ENCODE measurements at places on chromosomes 12 and 14.

DNA sequence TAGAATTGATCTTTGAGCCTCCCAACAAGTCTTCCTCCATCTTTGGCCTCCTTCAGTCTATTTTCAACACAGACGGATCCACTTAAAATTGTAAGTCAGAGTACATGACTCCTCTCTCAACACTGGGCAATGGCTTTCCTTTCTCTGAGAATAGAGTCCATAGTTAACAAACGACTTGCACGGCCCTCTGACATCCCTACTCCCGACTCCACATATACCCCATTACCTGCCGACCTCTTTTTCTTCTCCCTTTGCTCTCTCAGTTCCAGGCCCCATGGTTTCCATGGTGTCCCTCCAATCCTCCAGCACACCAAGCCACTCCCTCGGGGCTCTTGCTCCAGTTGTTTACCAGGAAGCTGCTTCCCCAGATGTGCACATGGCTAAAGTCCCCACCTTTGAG lies 84.7 kb downstream of the DNAI7 start:
- DNase-seq = no peak
- no peak overlapping the region for H3K27ac ChIP-seq
- no peak overlapping the region for H3K4me3 ChIP-seq
- no peaks in the 10 kb centered on the region for H3K4me1 ChIP-seq

DNA sequence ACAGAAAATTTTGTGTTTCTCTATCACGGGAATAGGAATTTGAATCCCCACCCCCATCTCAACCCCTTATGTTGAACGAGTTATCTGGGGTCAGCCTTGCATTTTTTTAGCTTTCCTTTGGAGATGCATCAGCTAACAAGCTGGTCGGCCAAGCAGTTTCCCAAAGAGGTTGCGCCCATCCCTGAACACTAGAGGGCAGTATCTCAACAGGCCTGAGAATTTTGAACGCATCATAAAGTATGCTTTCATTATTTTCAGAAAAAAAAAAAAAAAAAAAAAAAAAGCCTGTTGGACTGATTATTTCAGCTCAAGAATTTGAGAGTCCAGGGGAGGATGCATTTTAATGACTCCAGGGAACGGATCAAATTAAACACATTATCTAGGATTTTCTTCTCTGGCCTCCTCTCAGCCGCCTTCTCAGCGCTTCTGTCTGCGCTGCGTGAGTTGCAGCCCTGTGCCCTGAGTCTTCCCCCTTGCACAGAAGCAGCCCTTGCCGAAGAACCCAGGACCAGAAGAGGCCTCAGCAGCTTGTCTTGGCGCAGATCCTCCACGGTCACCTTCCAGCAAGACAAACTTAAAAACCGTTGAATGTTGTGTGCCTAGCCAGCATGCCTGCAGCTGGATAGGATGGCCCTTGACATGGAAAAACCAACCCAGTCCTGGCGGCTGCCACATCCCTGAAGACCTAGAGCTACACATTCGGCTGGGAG lies 76.6 kb upstream of the GZMB start:
- no peaks in the 10 kb centered on the region for H3K4me1 ChIP-seq
- no peak overlapping the region for H3K4me3 ChIP-seq
- H3K36me3 ChIP-seq = no peaks in the 10 kb centered on the region
- H3K27me3 ChIP-seq = peaks cover 13% of the 10 kb centered on the region
- DNase-seq = no peak
- H3K27ac ChIP-seq = no peak overlapping the region

- DNase-seq = no peak
- no peak overlapping the region for H3K27ac ChIP-seq
- peaks cover 6% of the 10 kb centered on the region for H3K36me3 ChIP-seq
- no peak overlapping the region for H3K4me3 ChIP-seq
- no peaks in the 10 kb centered on the region for H3K27me3 ChIP-seq
Measured at GRCh38 chr14:100294963-100295330, 11.3 kb downstream of the SLC25A29 start.

- H3K4me3 ChIP-seq = no peak overlapping the region
- H3K27me3 ChIP-seq = no peaks in the 10 kb centered on the region
- H3K36me3 ChIP-seq = peaks cover 21% of the 10 kb centered on the region
- peaks cover 19% of the 10 kb centered on the region for H3K4me1 ChIP-seq
- DNase-seq = no peak
Measured at GRCh38 chr12:104138797-104139152, 765 bp upstream of the NFYB start.

- no peak overlapping the region for H3K4me3 ChIP-seq
- no peaks in the 10 kb centered on the region for H3K36me3 ChIP-seq
- no peak overlapping the region for H3K27ac ChIP-seq
- no peak for DNase-seq
- no peaks in the 10 kb centered on the region for H3K4me1 ChIP-seq
Measured at GRCh38 chr12:90959032-90959431, 4.1 kb upstream of the CCER1 start.

DNA sequence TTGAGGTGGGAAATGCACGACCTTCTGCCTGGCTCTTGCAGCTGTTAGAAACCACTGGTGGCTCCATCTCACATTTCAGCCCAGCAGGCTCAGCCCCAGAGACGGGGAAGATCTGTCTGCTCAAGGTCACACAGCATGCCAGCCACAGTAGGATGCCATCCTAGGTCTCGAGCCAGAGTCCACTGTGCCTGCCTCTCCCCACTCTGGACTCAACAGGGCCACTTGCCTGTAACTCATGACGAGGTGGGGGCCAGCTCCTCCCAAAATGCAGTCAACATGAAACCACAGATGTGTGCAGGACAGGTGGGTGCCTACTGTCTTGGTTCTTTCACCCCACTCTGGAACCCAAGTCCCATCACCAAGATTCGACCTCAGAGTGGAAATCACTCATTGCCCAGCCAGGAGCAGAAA lies 23.2 kb downstream of the BCL11B start:
- H3K27ac ChIP-seq = no peak overlapping the region
- H3K36me3 ChIP-seq = no peaks in the 10 kb centered on the region
- H3K27me3 ChIP-seq = no peaks in the 10 kb centered on the region

DNA sequence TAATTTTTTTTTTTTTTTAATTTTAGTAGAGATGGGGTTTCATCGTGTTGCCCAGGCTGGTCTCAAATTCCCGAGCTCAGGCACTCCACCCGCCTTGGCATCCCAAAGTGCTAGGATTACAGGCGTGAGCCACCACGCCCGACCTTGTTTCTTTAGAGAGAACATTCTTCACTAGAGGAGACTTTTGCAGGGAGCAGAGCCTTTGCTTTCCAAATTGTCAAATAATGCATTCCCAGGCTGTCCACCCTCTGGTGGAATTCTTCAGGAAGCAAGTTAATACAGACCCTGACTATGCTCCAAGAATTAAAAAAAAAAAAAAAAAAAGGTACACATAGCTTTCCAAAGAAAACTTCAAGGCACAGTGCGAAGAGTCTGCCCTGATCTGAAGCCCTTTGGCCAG lies 6.8 kb downstream of the ALDH1L2 start:
- no peaks in the 10 kb centered on the region for H3K4me1 ChIP-seq
- no peak overlapping the region for H3K4me3 ChIP-seq
- no peak for DNase-seq
- no peaks in the 10 kb centered on the region for H3K27me3 ChIP-seq
- no peak overlapping the region for H3K27ac ChIP-seq

GRCh38 chr14:34338056-34338455 lies 124.0 kb downstream of the SPTSSA start:
- no peak for DNase-seq
- no peak overlapping the region for H3K27ac ChIP-seq
- no peaks in the 10 kb centered on the region for H3K4me1 ChIP-seq
- H3K36me3 ChIP-seq = no peaks in the 10 kb centered on the region
- H3K27me3 ChIP-seq = no peaks in the 10 kb centered on the region

- H3K27me3 ChIP-seq = no peaks in the 10 kb centered on the region
- peaks cover 13% of the 10 kb centered on the region for H3K4me1 ChIP-seq
Measured at GRCh38 chr12:124910561-124911478, 3.6 kb downstream of the UBC start.

- H3K27me3 ChIP-seq = no peaks in the 10 kb centered on the region
- no peak overlapping the region for H3K27ac ChIP-seq
- peaks cover 4% of the 10 kb centered on the region for H3K4me1 ChIP-seq
- no peak for DNase-seq
Measured at GRCh38 chr14:101709533-101709881, 52.0 kb upstream of the PPP2R5C start.

DNA sequence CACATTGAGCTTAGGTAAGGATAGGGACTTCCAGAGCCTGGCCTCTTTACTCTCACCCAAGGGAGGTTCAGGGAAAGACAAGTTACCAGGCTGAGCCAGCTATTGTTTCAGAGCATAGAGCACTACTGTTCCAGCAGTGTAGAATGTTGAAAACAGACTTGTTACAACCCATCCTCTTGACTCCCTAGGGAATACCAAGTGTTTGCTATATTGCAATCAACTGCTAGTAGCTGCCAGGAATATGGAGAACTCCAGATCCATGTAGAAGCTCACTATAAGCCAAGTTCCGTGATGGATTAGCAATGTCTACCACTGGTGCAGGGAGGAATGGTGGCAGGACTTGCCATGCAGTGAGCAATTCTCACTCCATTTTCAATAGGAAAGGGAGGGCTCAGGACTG lies 199.8 kb upstream of the RBM19 start:
- H3K27ac ChIP-seq = no peak overlapping the region
- no peak overlapping the region for H3K4me3 ChIP-seq
- DNase-seq = no peak
- H3K27me3 ChIP-seq = no peaks in the 10 kb centered on the region

DNA sequence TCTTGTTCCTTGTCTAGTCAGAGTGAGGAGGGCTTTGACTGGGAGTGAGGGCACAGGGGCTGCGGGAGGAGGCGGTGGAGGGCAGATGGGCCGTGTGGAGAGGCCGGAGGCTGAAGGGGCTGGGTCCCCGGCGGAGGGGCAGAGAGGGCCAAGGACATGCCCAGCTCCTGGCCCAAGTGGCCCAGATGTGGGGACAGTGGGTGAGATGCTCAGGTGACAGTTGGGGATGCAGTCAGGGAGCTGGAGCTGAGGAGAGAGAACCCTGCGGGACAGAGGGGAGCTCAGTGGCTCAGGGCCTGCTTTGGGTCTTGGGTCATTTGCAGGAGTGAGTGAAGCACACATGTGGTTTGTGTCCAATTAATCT lies 26.5 kb upstream of the PLD4 start:
- H3K27me3 ChIP-seq = no peaks in the 10 kb centered on the region
- H3K36me3 ChIP-seq = peaks cover 9% of the 10 kb centered on the region
- no peak overlapping the region for H3K4me3 ChIP-seq
- H3K4me1 ChIP-seq = no peaks in the 10 kb centered on the region

GRCh38 chr14:74841230-74842207 lies 34.4 kb downstream of the PROX2 start:
- DNase-seq = no peak
- no peaks in the 10 kb centered on the region for H3K27me3 ChIP-seq
- peaks cover 24% of the 10 kb centered on the region for H3K36me3 ChIP-seq
- peaks cover 4% of the 10 kb centered on the region for H3K4me1 ChIP-seq

GRCh38 chr12:132746613-132747012 lies 15.0 kb downstream of the ANKLE2 start:
- H3K4me3 ChIP-seq = no peak overlapping the region
- H3K27ac ChIP-seq = no peak overlapping the region
- no peak for DNase-seq
- peaks cover 100% of the 10 kb centered on the region for H3K36me3 ChIP-seq
- no peaks in the 10 kb centered on the region for H3K27me3 ChIP-seq

- no peaks in the 10 kb centered on the region for H3K27me3 ChIP-seq
- no peaks in the 10 kb centered on the region for H3K4me1 ChIP-seq
- DNase-seq = peak; percentile 25
- no peak overlapping the region for H3K4me3 ChIP-seq
Measured at GRCh38 chr14:68661226-68662225, 131.3 kb downstream of the ZFP36L1 start.

DNA sequence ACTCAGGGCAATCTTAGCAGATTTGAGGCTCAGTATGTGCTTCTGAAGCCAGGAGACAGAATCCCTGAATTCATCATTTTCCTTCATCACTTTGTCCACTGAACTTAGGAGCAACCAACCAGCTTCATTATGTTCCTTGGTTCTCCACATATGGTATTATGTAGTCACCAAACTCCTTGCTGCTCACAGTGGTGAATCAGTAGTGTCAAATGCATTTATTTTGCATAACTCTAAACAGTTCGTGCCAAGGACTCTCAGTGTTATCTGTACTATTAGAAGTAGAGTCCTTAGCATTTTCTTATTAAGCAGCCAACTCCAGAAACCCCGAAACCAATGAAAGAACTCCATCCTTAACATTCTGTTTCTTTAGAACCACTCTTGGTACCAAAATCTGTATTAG lies 466.9 kb upstream of the RGS6 start:
- H3K4me3 ChIP-seq = no peak overlapping the region
- H3K27ac ChIP-seq = no peak overlapping the region
- H3K36me3 ChIP-seq = no peaks in the 10 kb centered on the region
- no peaks in the 10 kb centered on the region for H3K4me1 ChIP-seq

- H3K36me3 ChIP-seq = no peaks in the 10 kb centered on the region
- no peaks in the 10 kb centered on the region for H3K27me3 ChIP-seq
- no peak overlapping the region for H3K27ac ChIP-seq
- DNase-seq = no peak
- peaks cover 7% of the 10 kb centered on the region for H3K4me1 ChIP-seq
Measured at GRCh38 chr14:22476005-22476751, 112.8 kb downstream of the DAD1 start.

DNA sequence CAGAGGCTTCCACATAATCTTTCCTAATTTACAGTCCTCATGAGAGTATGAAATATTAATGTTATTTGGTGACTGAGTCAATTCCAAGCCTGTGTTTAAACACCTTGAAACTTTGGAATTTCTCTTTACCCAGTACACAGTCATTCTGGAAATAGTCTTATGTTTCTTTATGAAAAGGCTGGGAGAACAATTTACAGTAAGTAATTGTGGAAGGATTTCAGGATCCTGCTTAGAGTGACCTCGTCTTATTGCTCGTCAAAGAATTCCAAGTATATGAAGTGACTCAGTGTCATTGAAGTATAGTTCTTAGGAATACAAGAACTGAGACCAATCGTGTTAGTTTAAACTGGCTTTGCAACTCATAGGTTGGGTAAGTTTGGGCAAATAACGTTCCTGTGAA lies 634.2 kb downstream of the SLC16A7 start:
- H3K27ac ChIP-seq = no peak overlapping the region
- no peaks in the 10 kb centered on the region for H3K4me1 ChIP-seq
- H3K36me3 ChIP-seq = no peaks in the 10 kb centered on the region
- H3K4me3 ChIP-seq = no peak overlapping the region
- no peaks in the 10 kb centered on the region for H3K27me3 ChIP-seq

GRCh38 chr12:49895773-49896172 lies 7.9 kb downstream of the FAIM2 start:
- H3K27me3 ChIP-seq = no peaks in the 10 kb centered on the region
- H3K36me3 ChIP-seq = no peaks in the 10 kb centered on the region
- H3K4me1 ChIP-seq = peaks cover 4% of the 10 kb centered on the region
- no peak overlapping the region for H3K4me3 ChIP-seq
- no peak for DNase-seq
- no peak overlapping the region for H3K27ac ChIP-seq

GRCh38 chr12:113186666-113187325 lies 1.3 kb downstream of the RITA1 start:
- H3K4me3 ChIP-seq = no peak overlapping the region
- H3K36me3 ChIP-seq = peaks cover 51% of the 10 kb centered on the region
- no peaks in the 10 kb centered on the region for H3K27me3 ChIP-seq
- H3K4me1 ChIP-seq = peaks cover 3% of the 10 kb centered on the region
- no peak overlapping the region for H3K27ac ChIP-seq

- H3K36me3 ChIP-seq = no peaks in the 10 kb centered on the region
- no peak for DNase-seq
- no peak overlapping the region for H3K27ac ChIP-seq
- peaks cover 3% of the 10 kb centered on the region for H3K27me3 ChIP-seq
Measured at GRCh38 chr14:53306267-53306721, 153.2 kb upstream of the DDHD1 start.

All from RWPE2 (cell line).